ENCODE measurements at places on chromosomes 7 and 10.

GRCh38 chr10:29621161-29621560 lies 13.6 kb downstream of the SVIL start:
- no peak for DNase-seq

GRCh38 chr7:157388301-157388700 lies 51.5 kb downstream of the DNAJB6 start:
- no peak for DNase-seq

GRCh38 chr7:159067576-159068487 lies 76.8 kb downstream of the VIPR2 start:
- no peak for DNase-seq

DNA sequence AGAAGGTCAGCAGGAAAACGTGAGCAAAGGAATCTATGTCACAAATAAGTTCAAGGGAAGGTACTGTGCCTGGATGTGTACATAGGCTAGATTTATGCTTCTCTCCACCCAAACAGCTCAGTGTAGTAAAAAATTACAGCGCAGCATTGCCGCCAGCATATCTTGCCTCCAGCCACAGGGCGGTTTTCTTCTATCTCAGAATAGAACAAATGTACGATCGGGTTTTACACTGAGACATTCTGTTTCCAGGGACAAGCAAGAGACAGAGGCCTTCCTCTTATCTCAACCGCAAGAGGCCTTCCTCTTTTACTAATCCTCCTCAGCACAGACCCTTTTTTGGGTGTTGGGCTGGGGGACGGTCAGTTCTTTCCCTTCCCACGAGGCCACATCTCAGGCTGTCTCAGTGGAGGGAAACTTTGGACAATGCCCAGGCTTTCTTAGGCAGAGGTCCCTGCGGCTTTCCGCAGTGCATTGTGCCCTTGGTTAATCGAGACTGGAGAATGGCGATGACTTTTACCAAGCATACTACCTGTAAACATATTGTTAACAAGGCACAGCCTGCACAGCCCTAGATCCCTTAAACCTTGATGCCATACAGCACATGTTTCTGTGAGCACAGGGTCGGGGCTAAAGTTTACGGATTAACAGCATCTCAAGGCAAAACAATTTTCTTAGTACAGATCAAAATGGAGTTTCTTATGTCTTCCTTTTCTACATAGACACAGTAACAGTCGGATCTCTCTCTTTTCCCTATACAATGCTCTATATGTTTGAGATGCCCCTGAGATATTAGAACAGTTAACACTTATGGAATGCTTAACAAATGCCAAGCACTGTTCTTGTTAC lies 11.6 kb upstream of the ABHD11 start:
- DNase-seq: no peak

DNA sequence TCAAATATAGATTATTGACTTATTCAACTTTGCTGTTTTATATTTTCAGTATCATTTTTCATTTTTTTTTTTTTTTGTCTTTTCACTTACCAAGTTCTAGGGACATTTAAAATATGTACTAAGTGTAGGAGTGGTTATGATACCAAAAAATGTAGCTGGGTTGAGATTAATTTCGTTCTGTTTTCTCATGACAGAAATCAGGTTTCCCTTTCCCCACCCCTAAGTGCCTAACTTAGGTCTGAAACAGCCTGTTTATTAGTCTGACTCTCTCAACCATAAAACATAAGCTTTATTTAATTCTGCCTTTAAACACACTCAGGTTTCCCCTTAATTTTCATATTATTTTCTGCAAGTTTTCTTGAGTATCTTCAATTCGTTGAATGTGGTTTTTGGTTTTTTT lies 22.1 kb downstream of the TMEM106B start:
- no peak for DNase-seq

DNA sequence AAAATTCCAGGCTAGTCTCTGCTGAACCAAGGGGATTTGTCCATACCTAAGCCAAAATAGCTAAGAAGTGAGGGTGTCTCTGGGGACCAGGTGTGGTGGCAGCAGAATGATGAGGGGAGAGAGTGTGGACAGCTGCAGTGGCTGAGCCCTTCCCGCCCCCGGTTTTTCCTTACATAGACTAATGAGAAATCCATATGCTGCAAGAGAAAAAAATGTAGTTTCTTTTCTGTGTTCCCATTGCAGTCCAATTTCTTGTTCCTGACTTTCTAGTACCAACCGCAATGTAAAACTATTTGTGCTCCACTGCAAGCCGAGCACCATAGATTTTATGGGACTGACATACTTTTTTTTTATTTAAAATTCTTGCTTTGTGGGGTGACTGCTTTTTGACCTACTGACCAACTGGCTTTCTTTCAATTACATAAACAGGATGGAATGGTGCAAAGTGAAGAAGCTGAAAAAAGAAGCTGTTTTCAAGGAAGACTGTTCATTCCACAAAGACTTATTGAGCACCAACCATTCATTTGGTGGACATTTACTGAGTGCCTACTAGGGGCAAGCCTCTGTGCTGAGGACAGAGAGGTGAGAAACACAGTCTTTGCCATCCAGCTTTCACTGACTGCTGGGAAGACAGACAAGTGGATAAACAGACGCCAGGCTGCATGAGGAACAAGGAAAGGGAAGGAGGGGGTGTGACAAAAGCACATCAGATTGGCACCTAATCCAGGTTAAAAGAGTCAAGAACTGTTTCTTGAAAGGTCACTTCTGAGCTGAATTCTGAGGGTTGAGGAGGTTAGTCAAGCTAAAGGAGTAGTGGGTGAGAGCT lies 9.8 kb downstream of the CEP41 start:
- no peak for DNase-seq

GRCh38 chr7:157668884-157669767 lies 332.3 kb downstream of the DNAJB6 start:
- no peak for DNase-seq

DNA sequence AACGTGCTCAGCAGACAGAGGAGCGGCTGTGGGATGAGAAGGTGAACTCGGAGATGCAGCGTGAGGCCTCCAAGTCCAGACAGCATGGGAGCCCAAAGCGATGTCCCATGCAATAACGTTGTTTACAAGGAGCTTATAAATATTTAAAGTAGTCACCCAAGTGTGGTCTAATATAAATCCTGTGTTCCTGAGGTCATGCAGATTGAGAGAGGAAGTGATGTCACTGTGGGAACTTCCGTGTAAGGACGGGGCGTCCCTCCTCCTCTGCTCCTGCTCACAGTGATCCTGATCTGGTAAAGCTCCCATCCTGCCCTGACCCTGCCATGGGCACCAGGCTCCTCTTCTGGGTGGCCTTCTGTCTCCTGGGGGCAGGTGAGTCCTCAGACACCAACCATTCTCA lies 94.7 kb upstream of the PRSS58 start:
- no peak for DNase-seq

DNA sequence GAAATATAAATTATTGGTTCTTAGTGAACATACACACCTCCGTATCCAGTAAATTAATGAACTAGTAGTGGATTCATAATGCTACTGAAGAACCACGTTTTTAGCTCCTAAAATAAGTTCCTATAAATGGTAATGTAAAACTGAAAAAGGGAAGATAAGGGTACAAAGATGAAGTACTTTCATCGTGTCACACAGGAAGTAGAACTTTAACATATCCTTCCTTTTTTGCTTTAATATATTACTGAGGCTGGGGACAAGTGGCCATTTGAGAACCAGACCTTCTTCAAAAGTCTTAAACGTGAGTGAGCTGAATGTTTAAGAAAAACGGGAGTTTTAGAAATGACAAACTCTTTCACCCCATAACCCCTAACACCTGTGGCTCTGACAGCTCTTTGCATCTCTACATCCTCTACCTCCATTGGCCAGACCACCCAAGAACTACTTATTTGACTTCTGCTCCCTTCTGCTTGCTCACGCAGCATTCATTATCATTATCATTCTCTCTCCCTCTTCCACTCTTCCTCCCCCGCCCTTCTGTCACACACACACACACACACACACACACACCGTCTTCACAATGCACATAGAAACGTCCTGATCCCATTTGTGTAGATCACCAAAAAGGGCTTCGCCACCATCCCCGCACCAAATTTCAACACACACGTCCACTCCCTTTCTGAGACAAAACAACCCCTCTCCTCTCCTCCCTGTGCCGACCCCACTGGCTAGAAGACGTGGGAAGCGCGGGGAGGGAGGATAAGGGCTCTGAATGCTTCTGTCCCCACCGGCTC lies 677 bp downstream of the SKAP2 start:
- DNase-seq: no peak

DNA sequence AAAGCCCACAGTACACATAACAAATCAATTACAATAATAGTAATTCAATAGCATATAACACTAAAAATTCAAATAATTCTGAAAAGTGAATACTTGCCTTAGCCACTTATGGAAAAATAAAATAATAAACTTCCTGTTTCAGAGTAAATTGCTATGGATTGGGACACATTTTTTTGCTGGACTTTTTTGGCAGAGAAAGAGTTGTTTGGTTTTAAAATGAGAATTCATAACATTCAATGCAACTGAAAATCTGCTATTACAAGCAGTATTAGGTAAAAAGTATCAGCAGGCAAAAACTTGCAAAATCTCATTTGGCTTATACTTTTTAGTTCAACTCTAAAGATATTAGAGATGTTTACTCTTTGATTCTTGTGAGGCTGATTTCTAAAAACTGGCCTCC lies 141.7 kb downstream of the NRCAM start:
- DNase-seq: no peak

DNA sequence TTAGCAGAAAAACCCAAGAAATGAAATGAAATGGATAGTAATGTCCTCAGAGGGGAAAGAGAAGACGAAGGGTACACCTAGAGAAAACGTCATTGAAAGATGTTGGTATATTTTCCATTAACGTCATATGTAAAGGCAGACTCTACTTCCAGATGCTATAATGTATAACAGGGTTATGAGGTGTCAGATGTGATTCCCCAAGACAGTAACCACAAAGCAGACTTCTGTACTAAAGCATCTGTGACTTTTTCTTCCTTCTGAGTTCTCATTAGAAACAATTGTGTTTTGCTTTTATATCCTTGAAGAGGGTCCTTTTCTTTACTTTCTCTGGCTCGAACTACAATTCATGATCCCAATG lies 37.4 kb downstream of the LRRC72 start:
- DNase-seq: no peak

Data from HTR-8/SVneo (cell line).